ENCODE measurements at places on chromosomes 1 and 21.

DNA sequence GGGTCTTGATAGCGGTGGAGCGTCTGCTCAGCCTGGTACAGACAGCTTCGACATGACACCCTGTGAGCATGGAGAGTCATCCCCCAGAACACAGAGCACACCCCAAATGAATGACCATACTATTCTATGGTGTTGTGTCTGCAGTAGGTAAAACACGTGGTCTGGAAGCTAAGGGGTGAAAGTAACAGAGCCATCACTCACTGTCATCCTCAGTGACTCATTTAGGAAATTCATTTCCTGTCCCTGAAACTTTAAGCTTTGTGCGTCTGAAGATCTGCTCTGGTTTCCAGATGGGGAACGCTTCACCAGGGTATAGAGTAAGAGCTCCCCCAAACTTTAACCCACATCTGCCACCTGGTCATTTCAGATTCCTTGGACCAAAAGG lies 94.8 kb upstream of the DISP3 start:
- DNase-seq = peak; percentile 7

- DNase-seq = no peak
Measured at GRCh38 chr21:33402001-33402979, 923 bp upstream of the IFNGR2 start.

DNA sequence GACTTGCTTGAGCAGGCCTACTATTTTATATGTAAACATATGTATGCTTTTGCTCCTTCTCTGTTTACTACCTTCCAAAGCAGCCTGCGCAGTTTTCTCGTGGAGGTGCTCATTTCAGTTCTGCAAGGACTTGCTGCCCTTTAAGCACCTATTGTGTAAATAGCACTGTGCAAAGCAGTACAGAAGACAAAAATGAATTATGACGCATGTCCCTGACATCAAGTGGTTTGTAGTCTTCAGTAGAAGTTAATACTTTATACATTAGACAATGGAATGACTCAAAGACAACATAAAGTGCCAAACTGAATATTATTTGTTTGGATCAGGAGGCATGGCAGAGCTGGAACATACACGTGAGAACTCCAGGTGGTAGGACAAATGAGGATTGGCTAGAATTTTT lies 611.7 kb downstream of the LMO4 start:
- DNase-seq = no peak

- DNase-seq = no peak
Measured at GRCh38 chr1:150808121-150808520, at the start of gene CTSK. CTSK (minus strand) TSS chr1:150808260; CDS start chr1:150806805, 1,455 bp downstream.

DNA sequence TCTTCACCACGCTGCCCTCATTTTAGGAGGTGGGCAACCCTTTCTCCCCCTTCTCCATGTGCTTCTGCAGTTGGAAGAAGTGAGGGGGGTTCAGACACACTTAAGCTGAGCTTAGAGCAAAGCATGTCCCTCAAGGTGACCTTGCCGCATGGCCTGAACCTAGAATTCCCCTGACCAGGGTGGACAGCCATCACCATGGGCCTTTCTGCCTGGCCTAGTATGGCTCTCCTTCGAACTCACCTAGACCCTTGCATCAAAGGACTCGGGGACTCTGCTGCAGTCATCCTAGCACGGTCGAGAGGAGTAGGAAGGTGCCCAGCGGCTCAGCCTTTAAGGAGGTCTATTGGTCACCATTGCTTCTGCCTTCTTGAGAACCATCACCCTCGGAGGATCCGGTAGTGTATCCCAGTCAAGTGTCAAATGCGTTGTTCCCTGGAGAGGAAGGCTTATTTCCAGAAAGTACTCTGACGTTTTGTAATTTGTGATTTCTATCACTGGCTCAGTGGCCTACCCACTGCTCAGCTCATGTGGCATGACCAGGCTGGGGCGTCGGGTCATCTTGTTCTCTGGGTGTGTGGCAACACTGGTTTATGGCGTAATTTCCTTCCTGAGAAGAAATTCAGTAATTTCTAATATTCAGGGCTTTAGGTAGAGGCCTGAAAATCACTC lies at the start of gene KCNE1:
TSS of gene KCNE1 (minus strand) at position 424 of the 669 bp plus-strand sequence. CDS start 62,576 bp downstream, outside the sequence.
- no peak for DNase-seq

- peak; percentile 48 for DNase-seq
Measured at GRCh38 chr21:35020902-35021301, 28.2 kb downstream of the RUNX1 start.

DNA sequence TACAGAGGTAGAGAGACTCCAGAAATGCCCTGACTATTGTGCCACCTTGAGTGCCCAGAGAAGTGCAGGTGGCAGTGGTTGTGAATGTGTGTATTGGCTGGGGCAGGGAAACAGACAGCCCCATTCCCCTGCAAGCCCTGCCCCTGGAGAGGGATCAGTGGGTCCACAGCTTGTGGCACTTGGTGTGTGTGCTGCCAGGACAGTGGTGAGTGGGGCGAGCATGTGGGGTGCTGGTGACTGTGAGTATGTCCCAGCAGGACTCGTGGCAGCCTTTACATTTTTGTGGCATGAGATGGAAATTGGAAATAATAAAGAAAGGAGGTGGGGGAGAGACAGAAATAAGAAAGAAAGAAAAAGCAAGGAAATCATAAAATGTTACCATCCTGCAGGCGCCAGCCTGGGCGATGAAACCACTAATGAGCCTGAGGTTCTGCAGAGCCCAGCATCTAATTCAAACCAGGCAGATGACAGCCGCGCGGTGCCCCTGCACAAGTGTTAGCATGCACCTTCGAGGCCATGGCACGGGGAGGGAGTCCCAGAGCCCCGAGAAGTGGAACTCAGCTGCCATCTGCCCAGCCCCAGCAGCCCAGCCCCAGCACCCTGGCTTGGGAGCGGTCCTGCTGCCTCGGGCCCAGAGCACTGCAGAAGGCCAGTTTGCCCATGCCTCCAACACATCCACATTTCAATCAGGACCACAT lies 49.1 kb upstream of the ZBTB40 start:
- no peak for DNase-seq

DNA sequence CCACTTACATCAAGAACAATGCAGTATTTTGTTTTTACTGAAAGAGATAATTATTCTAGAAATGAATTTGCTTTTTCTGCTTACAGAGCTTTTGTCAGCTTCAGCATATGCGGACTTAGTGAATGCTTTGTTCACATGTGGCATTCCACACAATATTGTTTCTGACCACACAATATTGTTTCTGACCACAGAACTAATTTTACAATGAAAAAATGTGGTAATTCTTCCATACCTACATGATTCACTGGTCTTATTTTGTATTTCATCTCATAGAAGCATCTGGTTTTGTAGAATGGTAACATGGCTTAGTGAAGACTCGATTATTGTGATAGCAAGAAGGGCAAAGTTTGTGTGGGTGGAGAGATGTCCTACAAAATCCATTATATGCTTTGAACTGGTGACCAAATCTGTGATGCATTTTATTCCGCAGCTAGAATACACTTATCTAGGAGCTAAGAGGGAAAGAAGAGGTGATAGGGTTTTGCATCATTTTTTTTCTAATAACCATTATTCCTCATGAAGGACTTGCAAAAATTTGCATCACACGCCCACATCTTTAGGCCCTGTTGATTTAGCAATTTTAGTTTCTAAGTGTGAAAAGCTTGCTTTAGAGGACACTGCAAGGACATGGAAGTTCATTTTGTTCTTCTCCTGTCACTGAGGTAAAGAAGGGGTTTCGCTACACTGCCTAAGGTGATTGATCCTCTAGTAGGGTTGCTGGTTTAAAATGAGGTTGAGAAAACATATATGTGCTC lies 75.3 kb downstream of the HLX start:
- DNase-seq = no peak

DNA sequence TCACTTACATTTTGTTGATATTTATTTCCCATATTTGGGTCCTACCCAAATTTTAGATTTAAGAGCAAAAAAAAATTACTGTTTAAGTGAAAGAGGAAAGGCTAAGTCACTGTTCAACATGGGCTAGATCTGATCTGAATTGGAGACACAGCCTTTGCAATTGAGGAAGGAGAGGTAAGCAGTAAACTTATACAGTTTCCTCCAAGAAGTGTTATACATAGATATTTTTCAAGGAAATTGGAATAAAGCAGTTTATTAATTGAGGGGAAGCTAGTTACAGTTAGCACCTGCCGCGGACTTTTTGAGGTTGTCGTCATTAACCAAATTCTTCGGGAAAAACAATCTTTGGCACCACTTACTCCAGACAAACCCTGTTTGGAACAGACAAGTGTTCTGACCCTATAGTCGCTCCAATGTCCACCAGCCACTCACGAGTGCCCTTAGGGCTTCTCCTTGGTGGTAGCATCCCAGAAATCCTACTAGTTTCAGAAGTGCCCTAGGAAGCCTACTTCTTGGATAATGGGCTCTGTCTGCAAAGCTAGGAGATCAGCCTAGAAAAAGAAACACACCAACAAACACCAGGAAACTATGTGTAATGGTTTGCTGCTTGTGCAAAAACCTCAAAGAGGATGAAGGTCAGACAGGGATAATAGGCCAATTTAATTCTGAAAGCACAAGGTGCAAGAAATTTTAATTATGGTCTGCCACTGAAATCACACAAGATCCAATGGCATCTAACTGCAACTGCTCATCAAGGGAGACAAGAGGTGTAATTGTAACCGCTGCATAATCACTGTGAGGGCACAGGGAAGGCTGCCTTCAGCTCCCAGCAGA lies 2.5 kb downstream of the WLS start:
- no peak for DNase-seq

GRCh38 chr1:6672558-6672957 lies 29.1 kb downstream of the DNAJC11 start:
- no peak for DNase-seq

DNA sequence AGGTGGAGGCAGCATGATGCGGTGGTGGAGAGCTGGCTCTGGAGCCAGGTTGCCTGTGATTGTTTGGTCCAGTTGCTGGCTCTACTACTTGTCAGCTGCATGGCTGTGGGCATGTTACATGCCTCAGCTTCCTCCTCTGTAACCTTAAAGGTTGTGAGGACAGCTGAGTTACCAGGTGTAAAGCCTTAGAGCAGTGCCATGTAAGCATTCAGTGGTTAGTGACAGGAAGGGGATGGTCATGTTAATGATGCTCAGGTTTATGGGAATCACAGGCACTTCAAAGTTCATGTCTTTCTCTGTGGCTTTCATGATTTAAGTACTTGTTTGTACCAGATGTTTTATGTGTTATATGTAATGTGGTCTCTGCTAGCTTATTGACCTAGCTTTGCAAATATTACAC lies 32.6 kb downstream of the PTGFRN start:
- no peak for DNase-seq

GRCh38 chr1:205504311-205505075 lies at the start of gene CDK18:
CDK18 (plus strand) TSS chr1:205504669; CDS start chr1:205523168, 18,499 bp downstream.
- DNase-seq = peak; percentile 71

DNA sequence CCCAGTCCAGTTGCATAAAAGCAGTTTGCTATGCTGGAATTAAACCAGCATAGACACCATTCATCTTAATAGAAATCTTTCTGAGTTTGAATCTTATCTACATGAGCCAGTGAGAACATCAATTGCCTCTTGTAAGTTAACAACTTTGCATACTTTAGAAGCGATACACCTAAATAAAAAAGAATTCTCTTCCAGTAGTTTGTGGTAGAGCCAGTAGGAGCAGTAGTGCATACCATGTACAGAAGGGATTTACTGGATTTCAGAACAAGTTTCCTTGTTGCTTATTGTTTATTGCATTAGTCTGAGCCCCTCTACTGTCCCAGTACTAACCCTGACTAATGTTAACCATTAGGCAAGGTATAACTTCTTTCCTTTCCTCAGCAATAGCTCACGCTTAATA lies 313.1 kb downstream of the TGFB2 start:
- DNase-seq = no peak

GRCh38 chr1:44549510-44549909 lies 124.8 kb downstream of the TMEM53 start:
- no peak for DNase-seq

DNA sequence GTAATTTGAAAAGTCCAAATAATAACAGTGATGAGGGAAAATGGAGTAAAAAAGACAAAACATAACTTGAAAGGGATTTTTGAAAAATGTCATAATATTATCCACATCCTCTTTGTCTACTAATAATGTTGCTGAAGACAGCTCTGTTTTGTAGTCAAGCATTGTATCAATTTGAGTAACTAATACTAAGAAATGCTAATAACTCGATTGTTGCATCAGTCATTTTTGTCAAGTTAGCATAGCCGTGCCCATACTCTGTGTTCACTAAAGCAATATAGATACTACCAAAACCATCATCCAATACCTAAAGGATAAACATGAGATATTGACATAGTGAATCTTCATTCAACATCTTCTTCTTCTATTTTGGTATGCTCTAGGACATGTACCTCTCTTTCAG lies 17.3 kb downstream of the PDC start:
- no peak for DNase-seq

DNA sequence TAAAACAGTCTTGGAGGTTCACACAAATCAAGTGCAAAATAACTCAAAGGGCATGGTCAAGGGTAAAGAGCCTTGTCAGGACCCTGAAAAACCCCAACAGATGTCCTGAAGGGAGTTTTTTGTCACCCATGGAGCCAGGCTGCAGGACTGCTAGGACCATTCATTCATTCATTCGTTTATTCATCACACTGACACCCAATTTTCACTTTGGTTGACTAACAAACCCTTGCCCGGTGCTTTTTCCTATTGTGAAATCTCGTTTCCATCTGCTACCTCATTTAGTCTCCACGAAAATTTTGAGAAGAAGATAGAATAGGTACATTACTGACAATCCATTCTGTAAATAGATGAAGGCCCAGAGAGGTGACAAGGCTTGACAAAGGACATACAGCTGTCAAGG lies 216.0 kb downstream of the HIVEP3 start:
- DNase-seq = no peak

DNA sequence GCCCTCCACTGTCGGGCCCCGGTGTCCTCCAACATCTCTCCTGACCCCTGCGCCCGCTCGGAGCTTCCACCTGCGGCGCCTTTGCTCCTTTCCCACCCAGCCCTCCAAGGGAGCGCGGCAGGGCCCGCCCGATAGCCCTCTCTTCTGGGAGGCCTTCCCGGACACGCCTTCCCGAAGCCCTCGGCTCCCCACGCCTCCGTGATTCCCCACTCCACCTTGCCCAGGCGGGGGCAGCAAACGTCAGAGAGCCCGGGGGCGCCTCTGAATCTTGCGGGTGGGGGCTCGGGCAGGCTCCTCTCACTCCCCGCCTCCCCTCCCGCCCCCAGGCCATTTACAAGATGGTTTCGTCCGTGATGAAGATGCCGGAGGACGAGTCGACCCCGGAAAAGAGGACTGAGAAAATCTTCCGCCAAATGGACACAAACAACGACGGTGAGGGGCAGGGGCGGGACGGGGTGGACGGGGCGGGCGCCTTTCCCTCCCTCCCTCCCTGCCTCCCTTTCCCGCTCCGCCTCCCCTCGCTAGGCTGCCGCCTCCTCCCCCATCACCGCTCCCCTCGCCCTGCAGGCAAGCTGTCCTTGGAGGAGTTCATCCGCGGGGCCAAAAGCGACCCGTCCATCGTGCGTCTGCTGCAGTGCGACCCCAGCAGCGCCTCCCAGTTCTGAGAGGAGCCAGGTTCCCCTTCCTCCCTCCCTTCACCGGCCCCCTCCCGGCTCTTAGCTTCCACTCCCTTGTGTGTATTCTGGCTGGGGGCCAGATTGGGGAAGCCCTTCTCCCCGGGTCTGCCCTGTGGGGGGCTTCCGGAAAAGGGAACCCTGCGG lies 7.1 kb downstream of the HPCA start:
- DNase-seq = peak; percentile 32

Data from stimulated activated CD4-positive, alpha-beta T cell treated with anti-CD3 and anti-CD28 coated beads, Interleukin-15, amount 100 ng/mL, for 24 hours (primary cell).